Tibial artery (tissue), 4 donors: ENCODE measurements at places on chromosomes 2 and 18.
A peak's percentile ranks its signal among the peaks of the same experiment; 100 is the strongest.

DNA sequence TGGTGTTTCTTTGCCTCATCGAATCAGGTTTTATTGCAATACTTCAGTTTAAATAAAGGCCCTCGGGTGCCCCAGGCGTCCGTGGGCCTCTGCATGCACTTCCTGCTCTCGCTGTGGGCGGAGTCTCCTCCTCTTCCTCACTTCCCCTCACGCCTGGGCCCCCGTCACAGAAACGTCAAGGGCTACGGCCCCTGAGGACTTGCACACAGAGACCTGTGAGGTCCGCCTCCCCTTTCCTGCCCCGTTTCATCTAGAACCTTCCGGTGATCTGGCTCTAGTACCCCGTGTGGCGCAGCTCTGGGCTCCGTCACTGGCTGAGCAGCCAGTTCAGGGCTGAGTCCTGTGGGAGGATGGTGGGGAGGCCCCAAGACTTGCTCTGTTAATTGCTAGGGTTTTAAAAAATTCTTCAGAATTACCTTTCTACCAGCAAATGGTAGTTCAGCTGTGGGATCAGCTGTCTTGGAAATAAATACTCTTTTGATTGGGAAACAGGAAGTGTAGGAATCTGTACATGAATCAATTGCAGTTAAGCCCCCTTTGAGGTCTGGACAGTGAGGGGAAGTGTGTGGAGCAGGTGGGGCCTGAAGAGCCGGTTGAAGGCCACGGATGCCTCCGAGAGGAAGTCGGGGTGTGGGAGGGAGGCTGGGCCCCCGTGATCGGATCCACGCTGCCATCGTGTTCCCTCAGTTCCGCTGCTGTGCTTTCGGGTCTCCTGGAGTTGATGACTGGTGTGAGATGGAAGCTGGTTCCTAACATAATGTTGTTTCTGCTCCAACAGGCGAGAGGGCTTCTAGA, 10.2 kb downstream of the NFATC1 start:
- DNase-seq = no peak

GRCh38 chr18:79682894-79683625, 3.5 kb downstream of the CTDP1 start:
- no peak for DNase-seq

DNA sequence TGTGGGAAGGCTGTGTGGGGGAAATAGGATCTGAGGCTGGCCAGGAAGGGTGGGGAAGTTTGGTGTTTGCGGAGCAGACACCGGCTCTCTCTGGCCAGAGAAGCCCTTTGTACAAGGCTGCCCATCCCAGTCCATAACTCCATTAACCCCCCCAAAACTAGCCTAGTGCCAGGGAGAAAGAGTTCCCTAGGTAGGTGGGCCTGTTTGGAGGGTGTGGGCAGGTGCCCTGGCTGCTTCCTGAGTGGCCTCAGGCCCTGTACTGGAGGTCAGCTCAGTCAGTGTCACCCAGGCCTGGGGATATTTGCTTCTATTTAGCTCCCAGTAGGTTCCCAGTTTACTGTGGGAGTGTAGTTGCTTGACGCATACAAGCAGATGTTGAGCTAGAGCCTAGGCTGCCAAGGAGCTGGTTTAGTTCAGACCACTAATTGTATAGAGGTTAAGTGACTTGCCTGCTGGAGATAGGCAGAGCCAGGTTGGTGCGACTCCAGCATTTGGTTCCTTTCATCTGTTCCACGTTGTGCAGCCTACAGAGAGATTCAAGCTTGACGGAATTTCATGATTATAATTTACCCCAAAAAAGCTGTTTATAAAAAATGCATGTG, 2.9 kb upstream of the GREB1 start:
- no peak for DNase-seq

DNA sequence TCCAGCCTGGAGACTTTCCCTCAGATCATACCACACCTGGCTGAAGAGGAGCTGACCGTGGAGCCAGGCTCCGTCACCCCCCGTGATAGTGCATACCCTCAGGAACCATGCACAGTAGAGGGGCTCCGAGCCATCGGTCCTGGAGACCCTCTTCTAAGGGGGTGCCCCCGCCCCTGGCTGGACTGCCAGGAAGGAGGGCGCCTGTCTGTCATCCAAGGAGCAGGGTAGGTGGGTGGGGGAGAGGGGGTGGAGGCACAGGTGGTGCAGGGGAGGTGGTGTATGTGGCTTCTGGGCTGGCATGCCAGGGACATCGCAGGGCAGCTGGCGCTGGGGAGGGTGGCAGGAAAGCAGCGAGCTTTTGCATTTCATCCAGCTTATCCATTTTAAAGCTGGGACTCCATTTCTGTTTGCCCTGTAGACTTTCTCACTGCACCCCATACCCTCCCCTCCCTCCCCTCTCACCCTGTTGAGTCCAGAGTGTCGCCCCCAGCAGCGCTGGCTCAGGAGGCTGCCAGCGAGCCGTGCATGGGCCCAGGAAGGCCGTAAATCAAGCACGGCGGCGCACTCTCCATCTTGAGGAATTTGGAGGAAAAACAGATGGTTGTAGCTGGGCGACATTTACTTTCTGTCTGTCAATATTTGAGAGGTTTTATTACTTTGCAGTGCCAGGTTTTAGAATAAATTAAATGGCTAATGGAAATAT, 56.2 kb upstream of the HS6ST1 start:
- DNase-seq = peak; percentile 64

- no peak for DNase-seq
Measured at GRCh38 chr2:46699934-46700256, 215.7 kb downstream of the MCFD2 start.

DNA sequence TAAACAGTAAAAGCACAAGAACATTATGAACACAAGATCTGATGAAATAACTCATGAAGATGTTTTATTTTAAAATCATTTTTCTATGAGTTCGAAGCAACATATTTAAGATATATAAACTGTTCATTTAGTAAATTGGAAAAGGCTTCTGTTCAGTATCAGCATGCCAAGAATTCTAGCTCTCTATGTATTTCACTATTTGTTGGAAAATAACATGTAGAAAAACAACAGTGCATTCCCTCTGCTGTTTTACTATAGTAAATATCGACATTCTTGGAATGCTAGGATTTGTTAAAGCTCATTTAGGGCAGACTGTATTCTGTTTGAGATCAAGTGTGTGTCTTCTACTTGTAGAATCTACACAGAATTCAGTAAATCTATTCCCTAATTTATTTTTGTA, 750.2 kb downstream of the CCDC85A start:
- DNase-seq = no peak

DNA sequence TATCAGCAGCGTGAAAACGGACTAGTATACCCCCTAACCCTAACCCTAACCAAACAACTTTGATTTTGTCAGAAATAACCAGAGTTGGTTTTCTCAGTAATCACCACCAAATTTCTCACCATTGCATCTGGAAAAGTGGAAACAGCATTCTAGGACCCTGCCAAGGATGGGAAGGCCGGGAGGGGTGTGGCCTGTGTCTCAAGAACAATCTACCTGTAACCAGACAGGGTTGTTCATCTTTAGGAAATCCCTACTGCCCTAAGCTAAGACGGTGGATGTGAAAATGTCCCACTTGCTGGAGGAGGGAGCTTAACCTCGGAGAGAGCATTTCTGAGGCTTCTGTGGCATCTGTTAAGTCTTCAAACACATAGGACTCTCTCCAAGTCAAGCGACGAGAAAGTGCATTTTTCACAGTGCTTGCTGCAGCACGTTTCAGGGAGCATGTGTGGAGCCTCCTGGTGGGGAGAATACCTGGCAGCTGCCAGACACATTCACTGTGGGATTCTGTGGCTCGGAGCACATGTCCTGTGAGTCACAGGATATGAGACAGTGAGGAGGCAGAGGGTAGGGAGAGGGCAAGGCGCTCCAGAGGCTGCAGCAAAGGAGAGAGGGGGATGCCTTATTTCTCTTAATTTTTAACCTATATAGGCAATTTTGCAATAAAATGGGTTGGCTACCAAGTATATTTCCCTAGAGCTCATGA, 207.5 kb downstream of the SPP2 start:
- peak; percentile 41 for DNase-seq

GRCh38 chr2:208999911-209000310, 423.9 kb upstream of the MAP2 start:
- DNase-seq = no peak

DNA sequence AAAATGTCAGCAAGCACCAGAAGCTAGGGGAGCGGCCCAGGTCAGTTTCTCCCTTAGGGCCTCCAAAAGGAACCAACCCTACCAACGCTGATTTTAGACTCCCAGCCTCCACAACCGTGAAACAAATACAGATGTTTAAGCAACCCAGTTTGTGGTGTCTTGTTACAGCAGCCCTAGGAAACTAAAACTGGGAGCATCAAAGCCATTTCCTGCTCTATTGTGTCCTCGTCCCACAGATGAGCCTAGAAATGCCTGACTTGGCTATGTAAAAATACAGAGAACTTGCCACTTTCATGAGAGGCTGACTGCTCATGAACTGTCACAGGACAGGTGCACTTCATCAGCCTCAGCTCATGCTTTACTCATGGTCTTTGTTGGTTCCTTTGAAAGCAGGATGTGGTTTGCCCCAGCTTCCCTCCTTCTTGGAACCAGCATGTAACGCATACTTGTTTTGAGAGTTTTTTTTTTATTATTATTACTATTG, 97.6 kb upstream of the SLC39A10 start:
- DNase-seq = no peak

DNA sequence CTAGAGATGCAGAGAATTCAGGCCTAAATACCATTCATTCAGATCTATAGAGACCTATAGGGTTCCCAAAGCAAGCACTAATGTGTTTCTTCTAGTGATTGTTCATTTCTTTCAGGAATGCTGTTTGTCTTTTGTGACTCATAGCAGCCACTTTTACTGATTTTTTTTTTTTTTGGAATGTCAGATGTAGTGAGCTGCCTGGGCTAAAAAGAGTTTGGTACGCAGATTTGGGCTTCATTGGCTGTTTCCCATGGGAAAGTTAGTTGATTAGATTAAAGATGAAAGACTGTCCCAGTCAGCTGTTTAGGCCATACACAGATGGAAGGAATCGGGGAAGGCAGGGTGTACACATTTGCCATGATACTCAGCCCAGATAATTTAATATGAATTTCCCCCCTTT, 87.6 kb downstream of the CDC42EP3 start:
- DNase-seq = no peak

DNA sequence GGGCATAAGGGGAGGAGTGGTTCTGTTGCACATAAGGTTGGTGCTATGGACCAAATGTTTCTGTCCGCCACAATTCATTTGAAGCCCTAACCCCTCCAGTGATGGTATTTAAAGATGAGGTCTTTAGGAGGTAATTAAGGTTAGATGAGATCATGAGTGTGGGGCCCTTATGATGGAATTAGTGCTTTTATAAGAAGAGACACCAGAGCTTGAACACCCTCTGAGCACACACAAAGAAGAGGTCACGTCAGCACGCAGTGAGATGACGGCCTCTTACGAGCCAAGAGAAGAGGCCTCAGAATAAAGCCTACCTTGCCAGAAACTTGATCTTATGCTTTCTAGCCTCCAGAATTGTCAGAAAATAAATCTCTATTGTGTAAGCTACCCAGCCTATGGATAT, 386.4 kb upstream of the CYRIA start:
- no peak for DNase-seq

- DNase-seq = no peak
Measured at GRCh38 chr2:58834404-58834803, 593.3 kb upstream of the FANCL start.

- no peak for DNase-seq
Measured at GRCh38 chr2:46584134-46584848, 104.9 kb downstream of the TMEM247 start.

GRCh38 chr2:32559136-32559535, 68.7 kb upstream of the TTC27 start:
- no peak for DNase-seq

DNA sequence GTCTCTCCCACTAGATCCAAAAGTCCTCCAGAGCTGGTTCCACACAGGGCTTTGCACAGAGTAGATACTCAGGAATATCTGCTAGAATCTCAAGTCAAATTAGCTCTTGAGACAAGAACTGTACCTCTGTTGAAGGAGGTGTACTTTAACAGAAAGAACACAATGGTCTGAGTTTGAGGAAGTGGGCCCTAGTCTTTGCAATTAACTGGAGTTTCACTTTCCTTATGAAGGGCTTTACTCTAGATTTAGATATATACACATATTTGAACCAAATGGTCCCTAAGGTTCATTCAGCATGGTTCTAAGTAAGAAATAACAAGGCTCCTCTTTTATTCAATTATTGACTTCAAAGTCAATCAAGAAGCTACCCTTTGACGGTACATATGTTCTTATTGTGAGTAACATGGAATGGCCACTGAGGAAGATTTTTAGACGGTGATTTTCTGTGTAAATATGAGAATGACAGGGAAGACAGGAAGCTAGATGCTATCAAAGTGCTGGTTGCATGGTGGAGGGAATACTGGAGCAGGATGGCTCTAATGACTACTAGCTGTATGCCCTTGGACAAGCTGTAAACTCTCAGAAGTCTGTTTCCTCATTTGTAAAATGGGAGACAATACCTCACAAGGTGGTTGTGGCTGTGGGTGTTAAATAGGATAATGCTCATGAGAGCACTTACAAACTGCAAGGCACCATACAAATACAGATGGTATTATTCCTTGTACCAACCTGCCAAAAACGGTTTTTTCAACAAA, 73.5 kb upstream of the SERTAD2 start:
- DNase-seq = no peak

- DNase-seq = peak; percentile 67
Measured at GRCh38 chr2:43129676-43130547, 96.5 kb downstream of the ZFP36L2 start.

DNA sequence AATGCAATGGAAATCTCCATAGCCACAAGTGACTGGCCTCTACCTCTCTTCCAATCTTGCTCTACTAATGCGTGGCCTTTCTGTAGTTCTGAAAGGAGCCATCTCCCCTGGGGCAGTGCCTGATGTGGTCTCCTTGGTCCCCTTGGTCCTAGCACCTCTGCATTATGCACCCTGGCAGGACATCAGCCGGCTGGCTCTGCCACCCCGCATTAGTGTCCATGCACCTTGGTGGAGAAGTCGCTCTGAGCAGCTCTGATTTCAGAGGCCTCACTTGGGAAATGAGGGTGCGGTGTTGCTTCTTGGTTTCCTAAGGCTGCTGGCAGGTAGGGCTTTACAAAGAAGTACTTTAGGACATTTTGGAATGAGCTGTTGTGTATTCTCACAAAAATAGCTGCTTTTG, 317.9 kb downstream of the GBX2 start:
- DNase-seq = no peak

DNA sequence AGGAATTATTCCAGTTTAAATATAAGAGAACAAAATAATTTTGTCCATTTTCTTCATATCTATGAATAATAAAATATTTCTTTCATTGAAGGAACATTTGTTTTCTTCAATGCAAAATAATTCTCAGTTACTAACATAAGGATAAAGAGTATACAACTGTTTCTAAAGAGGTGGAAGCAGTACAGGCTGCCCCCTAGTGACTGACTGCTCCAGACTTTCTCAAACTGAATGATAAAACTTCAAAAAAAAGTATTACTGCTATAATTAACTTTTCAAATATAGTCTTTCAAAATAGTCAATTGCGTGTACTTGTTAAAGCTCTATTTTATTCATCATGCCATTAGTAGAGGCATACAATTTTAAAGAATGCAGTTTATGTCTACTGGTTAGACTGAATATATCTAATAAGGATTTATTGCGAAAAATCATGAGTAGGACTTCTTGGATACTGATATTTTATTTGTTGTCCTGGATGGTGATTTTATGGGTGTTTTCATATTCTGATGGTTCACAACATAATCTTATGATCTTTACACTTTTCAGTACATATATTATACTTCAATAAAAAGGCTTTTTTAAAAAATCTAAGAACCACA, 100.1 kb downstream of the WDPCP start:
- no peak for DNase-seq

- DNase-seq = no peak
Measured at GRCh38 chr18:50727721-50728471, 91.9 kb downstream of the MRO start.
